ENCODE measurements at places on chromosomes 7 and 10.

- DNase-seq, result no peak
Observed at GRCh38 chr10:25766213-25766612, 167.8 kb upstream of the MYO3A start.

DNA sequence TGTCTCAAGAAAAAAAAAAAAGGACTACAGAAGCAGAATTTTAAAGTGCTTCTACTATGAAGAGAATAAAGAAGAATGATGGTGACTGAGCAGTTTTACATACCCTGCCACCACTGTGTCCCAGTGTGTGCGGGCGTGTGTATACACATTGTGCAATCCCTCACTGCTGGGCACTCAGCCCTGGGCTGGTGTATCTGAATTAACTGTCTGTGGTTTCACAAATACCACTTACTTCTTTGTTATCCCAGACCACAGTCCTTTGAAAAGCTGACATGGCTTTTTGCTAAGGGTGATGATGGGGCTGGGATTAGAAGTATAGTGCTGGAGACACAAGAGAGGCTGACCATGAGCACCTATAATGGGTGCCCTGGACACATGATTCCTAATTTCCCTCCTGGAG is 21.1 kb upstream of the TRPV6 start:
- no peak for DNase-seq

DNA sequence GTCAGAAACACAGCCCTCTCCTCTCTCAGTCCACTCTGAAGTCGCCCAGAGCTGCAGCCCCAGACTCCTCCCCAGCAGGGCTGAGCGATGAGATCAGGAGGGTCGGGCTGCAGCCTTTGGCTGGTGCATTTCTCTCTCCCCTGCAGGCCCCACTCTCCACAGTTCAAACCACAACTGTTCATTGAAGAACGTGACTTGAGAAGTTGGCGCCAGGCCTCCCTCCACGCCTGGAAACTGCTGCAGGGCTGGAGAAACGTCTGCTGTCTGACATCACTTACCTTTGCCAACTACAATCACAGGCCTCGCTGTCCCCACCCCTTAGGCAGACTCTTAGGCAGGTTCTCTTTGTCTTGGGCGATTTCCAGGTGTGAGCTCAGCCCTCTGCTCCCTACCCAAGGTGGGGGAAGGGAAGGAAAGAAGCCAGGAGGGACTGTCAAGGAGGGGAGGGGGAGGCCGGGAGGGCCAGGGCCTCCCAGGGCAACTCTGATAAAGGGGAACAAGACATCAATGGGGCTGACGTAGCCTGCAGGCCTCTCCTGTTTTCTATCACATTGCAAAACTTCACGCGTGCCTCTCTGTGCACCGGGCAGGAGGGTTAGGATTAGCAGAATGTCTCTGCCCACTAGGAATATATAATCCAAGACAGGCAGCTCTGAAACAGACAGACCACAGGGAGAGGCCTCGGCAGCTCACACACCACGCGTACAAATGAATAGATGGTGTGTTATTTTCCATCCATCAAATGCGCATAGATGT is 32.7 kb downstream of the CALML5 start:
- peak; percentile 50 for DNase-seq

DNA sequence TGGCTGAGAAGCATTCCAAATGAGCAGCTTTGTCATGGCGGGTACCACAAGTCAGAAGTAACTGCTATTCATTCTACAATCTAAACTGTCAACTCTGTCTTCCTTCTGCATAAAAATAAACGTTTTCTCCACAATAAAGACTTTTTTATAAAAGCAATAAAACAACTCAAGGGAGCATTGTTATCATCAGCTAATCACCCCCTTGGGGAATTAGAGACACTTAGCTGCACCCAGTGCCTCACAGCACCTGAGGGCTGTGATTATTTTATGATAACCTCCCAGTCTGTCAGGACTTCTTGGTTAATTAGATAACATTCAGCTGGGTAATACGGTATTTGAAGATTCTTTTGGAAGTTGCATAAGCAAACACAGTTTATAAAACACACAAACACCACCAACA is 155.6 kb downstream of the PPP1R3A start:
- no peak for DNase-seq
